CD4-positive, alpha-beta T cell treated with Interferon alpha-2 for 1 hour (primary cell): ENCODE measurements at places on chromosomes 11 and 22.

- no peak for DNase-seq
These were observed 18.4 kb downstream of the B3GAT1 start for GRCh38 chr11:134393638-134394037.

GRCh38 chr22:40485813-40486667 lies 115.6 kb downstream of the SGSM3 start:
- DNase-seq, result no peak

- no peak for DNase-seq
These were observed 11.8 kb downstream of the ANO9 start for GRCh38 chr11:429931-430456.

DNA sequence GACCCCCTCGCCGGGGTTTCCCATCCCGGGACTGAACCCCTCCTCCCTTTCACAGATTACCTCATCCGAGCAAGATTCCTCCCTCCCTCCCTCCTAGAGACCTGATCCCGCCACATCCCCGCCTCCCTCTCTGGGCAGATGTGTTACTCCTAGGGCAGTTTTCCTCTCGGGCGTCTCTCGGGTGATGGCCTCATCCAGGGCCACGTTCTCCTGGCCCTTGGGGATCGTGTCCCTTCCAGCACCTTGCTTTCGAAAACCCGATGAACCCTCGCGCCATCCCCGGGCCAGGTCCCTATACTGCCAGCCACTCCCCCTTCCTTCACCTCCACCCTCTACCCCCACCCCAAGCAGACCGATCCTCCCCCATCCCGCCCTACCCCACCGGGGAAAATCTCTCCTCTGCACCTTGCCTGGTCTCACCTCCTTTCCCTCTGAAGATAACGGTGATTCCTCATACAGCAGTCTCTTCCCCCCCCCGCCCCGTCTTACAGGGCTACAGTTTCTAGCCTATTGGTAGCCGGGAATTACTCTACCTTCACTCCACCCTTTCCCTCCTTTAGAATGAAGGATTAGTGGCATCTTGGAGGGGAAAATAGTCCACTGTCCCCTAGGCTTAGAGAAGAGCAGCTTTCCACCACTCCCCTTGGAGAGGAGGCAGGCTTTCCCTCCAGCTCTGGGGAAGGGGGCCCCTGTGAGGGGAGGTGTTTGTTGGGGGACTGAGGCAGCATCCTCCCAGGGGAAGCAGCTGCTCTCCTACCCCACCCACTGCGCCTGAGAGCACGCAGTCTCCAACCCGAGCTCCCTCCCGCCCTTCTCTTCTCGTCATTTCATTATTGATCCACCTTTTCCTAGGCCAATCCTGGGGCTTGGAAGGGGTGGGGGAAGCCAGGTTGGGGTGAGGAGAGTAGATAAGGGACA lies 1.2 kb downstream of the KMT2A start:
- DNase-seq, result peak; percentile 19

GRCh38 chr22:40441761-40442390 lies 71.5 kb downstream of the SGSM3 start:
- DNase-seq, result no peak

GRCh38 chr22:38449776-38450175 lies 5.2 kb downstream of the KCNJ4 start:
- DNase-seq, result no peak

DNA sequence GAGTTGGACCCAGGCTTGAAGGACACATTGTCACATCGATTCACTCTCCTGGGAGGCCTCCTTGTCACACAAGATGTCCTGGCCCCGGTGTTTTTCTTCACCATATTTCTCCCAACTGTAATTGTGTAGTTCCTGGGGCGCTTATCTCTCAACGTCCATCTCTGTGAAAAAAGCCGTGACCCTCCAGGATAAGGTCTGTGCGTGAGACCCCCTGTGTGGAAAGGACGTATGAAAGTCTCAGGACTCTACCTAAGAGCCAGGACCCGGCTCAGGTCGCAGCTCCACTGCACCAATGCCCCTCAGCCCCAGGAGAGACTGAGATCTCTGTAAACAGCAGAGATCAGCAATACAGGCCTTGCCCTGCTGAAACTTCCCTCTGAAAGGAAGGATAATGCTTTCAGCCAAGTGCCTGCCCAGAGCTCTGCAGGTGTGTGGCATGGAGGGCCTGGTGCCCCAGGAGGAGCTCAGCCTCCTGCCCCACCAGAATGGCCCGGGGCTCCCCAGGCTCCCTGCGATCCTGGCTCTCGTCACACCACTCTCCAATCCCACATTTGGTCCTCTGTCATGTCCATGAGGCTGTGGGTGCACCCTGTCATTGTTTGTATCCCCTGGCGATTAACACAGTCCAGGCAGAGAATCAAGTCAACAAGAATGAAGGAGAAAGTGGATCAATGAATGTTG lies 119.2 kb upstream of the TMEM45B start:
- no peak for DNase-seq

DNA sequence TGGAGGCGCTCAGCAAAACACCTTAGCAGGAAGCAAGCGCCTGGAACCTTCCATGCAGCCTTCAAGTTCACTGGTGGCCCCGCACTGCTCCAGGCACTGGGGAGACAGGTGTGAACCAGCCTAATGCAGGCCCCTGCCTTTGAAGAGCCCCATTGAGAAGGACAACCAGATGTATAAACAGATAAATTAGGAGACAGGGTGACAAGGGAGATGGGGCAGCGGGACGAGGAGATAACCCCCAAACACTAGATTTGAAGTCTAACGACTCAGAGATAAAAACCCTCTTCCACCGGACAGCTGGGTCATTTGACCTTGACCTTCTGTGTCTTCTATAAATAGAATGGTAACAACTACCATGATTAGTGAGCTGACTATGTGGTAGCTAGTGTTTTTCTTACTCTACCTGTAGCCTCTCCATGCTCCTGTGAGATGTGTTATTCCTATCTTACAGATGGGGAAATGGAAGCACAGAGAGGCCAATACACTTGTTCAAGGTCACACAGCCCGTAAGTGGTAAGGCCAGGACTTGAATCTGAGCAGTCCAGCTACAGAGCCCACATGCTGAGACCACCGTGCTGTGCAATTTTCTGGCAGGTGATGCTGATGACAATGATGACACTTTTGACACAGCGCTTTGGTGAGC lies 2.0 kb upstream of the PDGFB start:
- DNase-seq, result no peak

GRCh38 chr11:8338138-8338537 lies 74.5 kb upstream of the LMO1 start:
- DNase-seq, result peak; percentile 14

DNA sequence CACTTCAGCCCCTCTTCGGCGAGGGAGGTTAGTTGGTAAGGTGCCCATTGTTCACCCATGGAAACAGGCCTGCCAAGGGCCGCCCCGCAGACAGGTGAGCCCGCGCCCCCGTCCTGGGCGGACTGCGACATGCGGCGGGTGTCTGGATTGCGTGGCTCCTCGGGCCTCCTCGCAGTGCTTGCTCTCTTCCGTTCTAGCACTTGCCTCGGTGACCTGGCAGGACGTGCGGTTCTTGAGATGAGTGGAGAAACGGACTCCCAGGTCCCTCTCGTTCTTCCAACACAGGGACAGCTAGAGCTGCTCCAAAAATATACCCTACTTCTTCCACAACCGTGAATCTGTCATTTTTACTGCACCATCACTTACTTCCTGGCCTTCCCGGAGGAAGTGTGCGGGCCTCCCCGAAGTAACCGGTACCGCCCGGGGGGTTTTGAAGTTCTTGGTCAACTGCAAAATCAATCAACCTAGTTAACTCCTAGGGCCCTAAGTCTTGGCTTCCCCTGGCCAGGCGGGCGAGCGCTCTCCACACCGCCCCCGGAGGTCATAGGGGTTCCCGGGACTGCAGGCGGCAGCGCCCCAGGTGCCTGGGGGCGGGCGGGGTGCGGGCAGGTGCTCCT lies 745 bp upstream of the ZBTB44 start:
- peak; percentile 49 for DNase-seq

DNA sequence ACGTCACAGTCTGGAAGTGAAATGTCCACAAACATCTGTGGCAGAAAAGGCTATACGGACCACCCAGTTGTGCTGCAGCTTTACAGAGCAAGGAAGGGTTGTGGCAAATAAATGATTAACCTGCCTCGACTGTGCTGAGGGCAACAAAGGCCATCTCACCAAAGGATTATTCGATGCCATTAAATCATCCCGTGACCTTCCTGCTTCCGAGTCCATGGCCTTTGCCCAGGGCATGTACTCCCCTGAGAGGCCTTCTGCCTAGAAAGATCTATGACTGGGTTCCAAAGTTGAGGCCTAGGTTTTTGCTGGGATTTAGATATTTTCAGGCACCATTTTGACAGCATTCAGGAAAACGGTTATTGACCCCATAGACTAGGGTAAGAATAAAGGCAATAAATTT lies 9.2 kb downstream of the CDPF1 start:
- no peak for DNase-seq

DNA sequence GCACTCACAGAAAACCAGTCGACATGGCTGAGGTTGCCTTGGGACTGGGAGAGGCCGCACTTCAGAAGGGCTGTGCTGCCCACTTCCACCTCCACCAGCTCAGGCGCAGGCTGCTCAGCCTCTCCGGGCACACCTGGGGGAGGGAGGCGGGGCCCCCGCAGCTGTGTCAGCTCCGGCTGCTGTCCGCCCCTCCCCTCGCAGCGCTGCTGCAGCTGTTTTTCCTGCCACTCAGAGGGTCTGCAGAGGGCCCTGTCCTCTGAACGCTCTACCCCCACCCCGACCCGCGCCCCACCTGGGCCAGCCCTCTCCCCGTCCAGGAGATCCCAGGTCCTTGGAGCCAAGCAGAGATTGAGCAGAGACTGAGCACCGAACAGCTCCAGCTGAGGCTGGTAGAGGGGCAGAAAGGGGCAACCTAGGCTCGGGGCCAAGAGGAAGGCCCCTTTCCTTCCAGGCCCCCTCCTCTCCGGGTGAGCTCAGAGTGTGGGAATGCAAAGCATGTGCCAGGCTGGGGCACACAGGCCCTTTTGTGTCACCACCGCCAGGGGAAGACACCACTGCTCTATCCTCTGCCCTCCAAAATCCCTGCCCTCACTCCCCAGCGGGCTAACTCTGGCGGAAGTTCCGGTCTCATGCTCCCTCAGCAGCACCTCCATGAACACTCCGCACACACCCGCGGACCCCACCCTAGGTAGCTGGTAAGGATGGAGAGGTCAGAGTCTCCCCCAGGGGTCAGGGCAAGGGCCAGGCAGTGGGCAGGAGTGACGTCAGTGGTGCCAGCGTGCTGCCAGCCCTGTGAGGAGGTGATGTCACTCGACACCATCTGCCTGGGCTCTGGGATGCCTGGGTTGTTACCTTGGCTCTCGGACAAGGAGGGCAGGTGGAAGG lies 1.6 kb downstream of the MCAM start:
- peak; percentile 31 for DNase-seq

- DNase-seq, result no peak
These were observed 36.5 kb downstream of the POU2AF3 start for GRCh38 chr11:111334532-111335502.

- DNase-seq, result no peak
These were observed 90.0 kb downstream of the DHCR7 start for GRCh38 chr11:71358122-71358728.

- no peak for DNase-seq
These were observed 124.7 kb upstream of the APOA1 start for GRCh38 chr11:116962108-116962507.

- DNase-seq, result no peak
These were observed 16.7 kb downstream of the RRP8 start for GRCh38 chr11:6586434-6587359.

- DNase-seq, result no peak
These were observed 72.7 kb downstream of the RAB38 start for GRCh38 chr11:88102598-88102934.

- no peak for DNase-seq
These were observed 2.5 kb upstream of the EIF4ENIF1 start for GRCh38 chr22:31492151-31492550.

DNA sequence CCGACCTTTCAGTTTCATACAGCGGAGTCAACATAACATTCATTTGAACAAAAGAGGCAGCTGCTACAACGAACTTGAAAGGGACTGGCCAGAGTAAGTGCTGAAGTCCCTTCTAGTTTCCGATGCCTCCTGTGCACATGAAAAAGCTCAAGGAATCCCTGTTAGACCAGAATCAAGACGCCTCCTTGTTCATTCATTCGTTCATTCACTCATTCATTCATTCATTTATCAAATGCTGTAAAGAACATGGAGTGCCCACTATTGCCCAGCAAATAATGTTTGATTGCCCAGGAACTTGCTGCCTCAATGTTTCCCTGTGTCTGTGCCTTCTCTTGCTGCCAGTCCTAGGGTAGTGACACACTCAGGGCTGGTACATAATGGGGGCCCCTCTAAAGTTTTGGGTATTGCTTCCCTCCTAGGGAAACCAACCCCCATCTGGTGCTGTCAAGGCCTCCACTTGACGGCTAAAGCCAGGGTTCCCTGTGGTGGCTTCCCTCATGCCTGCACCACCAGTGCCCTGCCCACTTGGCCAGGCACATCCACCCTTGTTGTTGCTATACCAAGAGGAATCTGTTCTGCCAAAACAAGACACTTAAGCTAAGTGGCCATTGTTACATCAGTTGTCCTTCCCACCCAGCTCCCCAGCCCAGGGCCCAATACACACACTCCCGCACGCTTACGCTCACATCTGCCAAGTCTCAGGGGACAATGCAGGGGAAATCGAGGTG lies 3.8 kb downstream of the TMPRSS13 start:
- no peak for DNase-seq

- DNase-seq, result no peak
These were observed 13.9 kb downstream of the CCDC157 start for GRCh38 chr22:30370641-30371230.

GRCh38 chr22:43796567-43796966 lies 15.5 kb downstream of the EFCAB6 start:
- DNase-seq, result no peak

GRCh38 chr11:44985721-44986120 lies 35.0 kb upstream of the TP53I11 start:
- no peak for DNase-seq

- no peak for DNase-seq
These were observed 5.9 kb upstream of the VWA5A start for GRCh38 chr11:124109377-124109776.

GRCh38 chr11:69649576-69649900 lies 8.6 kb downstream of the CCND1 start:
- DNase-seq, result no peak

DNA sequence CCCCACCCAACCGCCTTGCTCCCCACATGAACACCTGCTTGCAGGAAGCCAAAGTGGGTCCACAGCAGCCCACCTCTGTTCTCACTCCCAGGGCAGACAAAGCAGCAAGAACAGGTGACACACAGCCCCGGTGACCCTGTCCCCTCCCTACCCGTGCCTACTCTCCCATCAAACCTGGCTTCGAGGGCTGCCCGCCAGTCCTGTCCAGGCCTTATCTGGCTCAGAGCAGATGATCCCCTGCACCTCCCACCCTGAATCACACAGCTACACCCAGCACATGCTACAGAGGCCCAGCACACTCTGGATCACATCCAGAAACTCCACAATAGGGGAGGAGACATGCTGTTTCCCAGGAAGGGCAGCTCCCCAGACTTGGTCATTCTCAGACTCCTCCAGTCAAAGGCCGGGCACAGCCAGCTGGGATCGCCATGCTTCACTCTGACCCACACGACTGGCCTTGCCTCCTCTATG lies 6.2 kb upstream of the RGL4 start:
- no peak for DNase-seq
